ENCODE measurements at places on chromosomes 16 and 17. TPM values are rescaled to one million over a fixed set of nuclear protein-coding genes. Genes with fewer than 3 reads are reported as not detected.

GRCh38 chr16:89430436-89431157, 59.8 kb downstream of the ANKRD11 start:
- DNase-seq: no peak

DNA sequence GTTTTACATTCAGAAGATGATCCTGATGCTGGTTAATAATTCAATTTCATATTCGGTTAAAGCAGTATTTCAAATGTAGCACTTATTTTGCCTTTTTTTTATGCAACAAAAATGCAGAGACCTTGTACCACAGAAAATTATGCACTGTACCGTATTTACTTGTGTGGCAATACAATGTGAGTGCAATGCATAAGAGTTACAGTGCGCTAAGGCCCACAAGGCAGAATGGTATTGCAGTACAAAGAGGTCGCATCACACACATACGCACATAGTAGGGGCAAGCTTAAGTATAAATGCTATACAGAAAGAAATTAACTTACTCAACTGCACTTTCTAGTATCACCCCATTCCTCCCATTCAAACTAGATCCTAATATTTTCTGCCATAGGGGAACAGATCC, 103.0 kb downstream of the SYCE1L start:
- DNase-seq: no peak

DNA sequence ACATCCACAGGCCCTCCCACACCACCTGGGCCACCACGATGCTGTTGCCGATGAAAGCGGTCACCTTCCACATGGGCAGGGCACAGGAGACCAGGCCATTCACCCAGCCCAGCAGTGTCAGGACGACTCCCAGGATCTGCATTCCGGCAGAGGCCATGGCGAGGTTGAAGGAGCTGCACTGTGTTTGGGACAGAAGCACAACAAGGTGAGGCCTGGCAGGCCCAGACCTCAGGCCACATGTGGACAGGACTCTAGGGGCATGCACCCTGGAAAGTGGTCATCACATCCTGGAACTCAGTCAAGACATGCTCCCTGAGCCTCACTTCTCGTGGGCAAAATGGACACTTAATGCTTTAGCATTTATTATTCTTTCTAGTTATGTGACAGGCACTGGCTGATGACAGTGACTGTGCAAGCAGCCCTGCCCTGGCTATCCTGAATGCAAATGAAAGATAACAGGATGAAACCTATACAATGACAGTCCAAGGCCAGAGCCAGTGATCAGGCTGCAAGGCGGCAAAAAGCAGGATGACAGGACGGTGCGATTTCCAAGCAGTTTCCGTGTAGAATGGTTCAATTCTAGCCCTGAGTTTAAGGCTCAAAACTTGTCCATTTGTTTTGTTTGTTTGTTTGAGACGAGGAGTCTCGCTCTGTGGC, 2.0 kb downstream of the CLDN6 start:
- DNase-seq: peak; percentile 23

TMEM220 gene
- total RNA-seq: not detected

- DNase-seq: no peak
These were observed 206.9 kb upstream of the CACNG5 start for GRCh38 chr17:66627985-66628384.

DNA sequence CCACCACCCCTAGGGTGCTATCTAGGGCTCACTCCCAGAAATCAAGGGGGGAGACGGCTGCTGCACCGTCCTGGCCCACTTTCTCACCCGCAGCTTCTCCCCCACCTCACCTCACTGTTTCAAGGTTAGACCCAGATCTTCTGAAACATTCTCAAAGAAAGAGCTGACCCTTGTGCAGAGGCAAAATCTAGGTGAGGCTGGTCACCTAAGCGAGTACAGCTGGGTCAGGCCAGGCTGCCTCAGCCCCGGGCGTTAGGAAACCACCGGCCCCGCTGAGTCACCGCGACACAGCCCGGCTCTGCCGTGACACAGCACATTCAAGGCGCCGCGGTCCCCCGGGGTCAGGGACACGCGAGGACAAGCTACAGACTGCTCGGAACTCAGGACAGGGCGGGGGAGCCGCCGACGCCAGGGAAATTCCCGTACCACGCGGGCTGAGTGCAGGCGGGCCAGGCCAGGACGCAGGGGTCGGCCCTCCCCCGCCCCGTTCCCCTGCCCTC, 27.1 kb downstream of the GNPTG start:
- peak; percentile 74 for DNase-seq
